ENCODE measurements at places on chromosomes 2 and 18.

DNA sequence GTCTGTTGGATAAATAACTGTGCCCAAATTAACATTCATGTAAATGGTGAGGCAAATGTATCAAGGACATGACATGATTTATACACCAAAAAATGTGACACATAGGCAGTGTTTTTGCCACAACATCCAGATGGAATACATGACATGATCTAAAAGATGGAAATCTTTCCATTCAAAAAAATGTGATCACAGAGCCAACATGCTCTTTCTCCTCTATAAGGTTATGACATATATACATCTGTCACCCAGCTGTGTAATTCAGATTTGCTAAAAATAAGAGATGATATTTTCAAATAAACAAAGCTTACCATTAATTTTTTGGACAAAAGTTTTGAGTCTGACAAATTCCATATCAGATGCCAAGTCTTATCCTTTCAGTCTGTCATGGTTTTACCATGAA lies 95.5 kb upstream of the COL3A1 start:
- DNase-seq = no peak

DNA sequence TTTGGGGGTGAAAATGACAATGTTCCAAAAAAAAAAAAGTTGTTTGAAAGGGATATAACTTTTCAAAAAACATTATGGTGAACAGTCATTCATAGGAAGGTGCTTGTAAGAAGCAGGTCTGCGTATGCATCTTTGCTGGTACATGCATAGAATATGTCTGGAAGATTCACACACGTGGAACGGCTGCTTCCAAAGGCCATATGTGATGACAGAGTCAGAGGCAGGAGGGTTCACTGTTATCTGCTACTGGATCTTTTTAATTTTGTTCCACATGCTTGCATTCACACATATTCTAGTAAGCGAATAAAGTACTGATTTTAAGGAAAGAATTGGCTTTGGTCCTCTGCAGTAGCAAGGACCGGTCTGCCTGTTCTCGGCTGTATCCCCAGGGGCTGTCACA lies 193.4 kb downstream of the SMAD7 start:
- DNase-seq = no peak

DNA sequence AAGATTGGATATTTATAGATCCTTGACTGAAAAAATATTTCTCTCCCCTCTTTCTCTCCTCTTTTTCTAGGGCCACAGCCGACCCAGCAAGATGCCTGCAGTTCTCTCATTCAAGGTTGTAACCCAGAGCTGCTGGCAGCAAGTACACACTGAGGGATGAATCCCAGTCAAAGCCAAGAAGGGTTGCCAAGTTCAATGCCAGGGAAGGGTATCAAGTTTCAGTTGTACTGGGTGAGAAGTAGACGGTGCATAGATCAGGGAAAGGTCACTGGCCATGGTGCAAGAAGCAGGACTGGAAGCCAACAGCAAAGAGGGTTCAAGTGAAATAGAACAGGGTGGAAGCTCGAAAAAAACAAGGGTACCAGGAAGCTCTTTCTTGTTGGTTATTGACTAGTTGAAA lies 170.2 kb downstream of the NRP2 start:
- DNase-seq = no peak

DNA sequence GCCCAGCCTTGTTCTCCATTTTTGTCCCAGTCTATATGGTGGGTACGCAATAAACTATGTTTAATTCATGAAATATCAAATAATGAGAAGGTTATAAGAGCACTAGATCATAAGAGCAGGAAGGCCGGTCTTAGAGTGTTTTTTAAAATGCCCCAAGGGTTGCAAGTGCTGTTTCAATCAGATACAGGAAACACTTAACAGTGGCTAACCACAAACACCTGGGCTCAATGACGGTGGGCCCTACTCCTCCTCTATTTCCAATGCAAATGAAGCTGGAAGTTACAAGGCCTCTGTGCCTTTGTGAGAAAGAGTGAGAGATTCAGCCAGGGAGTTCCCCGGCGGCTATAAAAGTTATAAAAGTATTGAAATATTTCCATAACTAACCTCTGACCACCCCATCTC lies 18.9 kb upstream of the WDR33 start:
- peak; percentile 35 for DNase-seq

GRCh38 chr18:78671551-78671950 lies 308.1 kb upstream of the SALL3 start:
- no peak for DNase-seq

- no peak for DNase-seq
These were observed 1380.1 kb downstream of the SUCLG1 start for GRCh38 chr2:83079007-83079406.
